Activated T-helper 1 cell treated with Interleukin-2 at 50 U/mL for 16 hours (primary cell): ENCODE measurements at places on chromosomes 3 and 15.

- DNase-seq = no peak
Observed at GRCh38 chr3:100912976-100913545, 80.2 kb downstream of the ABI3BP start.

DNA sequence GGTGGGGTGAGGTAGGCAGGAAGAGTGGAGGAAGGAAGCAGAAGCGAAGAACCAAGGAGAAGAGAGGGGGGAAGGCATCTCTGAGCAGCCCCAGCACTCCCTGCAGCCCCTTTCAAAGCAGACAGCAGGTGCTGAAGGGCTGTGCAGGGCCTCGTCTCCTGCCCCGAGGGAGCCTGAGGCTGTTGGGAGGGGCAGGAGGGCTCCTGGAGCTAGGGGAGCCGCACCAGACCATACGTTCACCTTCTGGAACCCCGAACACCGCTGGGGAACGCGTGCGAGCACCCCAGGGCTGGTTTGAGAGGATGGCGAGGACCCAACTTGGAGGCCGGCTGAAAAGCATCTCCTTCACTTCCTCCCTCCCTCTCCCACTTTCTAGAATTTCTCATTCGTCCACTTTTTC, 259.8 kb downstream of the FAM43A start:
- no peak for DNase-seq

- DNase-seq = no peak
Observed at GRCh38 chr15:52076889-52077781, 35.4 kb downstream of the BCL2L10 start.

GRCh38 chr3:184377882-184378445, at the start of gene THPO:
Gene THPO, minus strand, starts transcription at chr3:184378207. Its CDS starts 1,948 bp downstream, at chr3:184376259.
- DNase-seq = no peak

DNA sequence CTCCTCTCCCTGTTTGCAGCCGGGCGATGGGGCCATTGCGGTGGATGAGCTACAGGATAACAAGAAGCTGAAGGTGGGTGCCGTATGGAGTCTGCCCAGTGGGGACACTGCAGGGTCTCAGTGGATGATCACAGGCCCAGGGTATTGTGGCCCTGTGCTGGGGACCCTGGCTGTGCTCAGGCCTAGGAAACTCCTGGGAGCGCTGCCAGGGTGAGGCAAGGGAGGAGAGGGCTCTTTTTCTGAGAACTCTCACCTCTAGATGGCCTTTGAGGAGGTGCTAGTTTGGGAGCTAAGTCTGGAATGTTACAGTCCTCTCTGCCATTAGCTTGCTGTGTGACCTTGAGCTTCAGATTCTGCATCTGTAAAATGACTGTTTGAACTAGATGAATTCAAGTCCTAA, 16.4 kb downstream of the SLC24A1 start:
- no peak for DNase-seq

GRCh38 chr3:129621626-129622225, 15.2 kb upstream of the PLXND1 start:
- DNase-seq = no peak
